ENCODE measurements at places on chromosomes 16 and 17. TPM values are rescaled to one million over a fixed set of nuclear protein-coding genes. Genes with fewer than 3 reads are reported as not detected.

DNA sequence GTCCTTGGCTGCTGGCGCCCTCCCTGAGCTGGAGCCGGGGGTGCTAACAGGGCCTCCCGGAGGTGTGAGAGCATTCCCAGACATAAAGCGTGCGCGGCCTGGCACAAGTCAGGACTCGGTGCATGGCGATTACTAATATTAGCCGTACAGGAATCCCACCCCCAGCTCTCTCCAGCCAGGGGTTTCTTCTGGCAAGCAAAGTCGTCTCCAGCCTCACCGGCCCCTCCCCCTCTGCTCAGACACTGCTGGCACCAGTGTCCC, 5.0 kb downstream of the CASKIN1 start:
- DNase-seq: no peak
- peaks cover 5% of the 10 kb centered on the region for H3K4me1 ChIP-seq
- H3K36me3 ChIP-seq: no peaks in the 10 kb centered on the region
- no peak overlapping the region for H3K27ac ChIP-seq

MEOX1 gene
- total RNA-seq: 0.65 TPM

DNA sequence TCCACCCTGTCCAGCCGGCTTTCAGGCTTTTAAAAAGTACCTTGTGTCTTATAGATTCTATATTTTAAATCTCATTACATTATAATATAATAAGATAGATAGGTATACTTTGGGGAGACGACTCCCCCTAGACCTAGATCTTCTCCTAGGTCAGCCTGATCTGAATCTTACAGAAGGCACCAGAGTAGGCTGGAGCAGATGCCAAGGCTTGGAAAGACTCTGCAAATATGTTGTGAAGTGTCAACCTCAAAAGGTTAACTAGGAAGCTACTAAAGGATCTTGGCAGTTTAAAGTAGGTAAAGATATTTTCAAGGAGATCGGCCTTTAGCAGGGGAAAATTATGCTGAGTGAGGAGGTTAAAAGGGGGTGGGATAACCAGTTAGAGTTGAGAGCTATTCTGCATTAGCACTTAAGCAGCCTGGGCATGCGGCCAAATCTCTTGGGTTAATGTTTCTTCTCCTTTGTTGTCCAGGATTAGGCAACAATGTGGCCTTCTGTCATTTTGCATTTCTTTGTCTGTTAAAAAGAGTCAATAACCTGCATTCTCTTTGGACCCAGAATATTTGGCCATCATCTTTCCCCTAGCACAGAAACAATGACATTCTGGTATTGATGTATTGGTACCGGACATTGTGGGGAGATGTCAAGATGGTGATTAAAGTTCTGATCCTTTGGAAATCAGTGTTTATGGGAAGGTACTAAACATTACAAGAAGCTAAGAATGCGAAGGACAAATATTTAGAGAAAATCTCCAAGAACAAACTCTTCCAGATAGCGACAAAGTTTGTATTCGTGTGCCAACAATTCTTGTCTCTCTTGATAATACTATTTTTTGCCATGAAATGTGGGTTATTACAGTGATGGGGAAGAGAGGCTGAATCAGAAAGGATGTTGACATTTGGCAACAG, 51.2 kb upstream of the DHX40 start:
- H3K27me3 ChIP-seq: no peaks in the 10 kb centered on the region
- no peaks in the 10 kb centered on the region for H3K4me1 ChIP-seq
- no peak overlapping the region for H3K4me3 ChIP-seq
- DNase-seq: no peak
- no peaks in the 10 kb centered on the region for H3K36me3 ChIP-seq

DNA sequence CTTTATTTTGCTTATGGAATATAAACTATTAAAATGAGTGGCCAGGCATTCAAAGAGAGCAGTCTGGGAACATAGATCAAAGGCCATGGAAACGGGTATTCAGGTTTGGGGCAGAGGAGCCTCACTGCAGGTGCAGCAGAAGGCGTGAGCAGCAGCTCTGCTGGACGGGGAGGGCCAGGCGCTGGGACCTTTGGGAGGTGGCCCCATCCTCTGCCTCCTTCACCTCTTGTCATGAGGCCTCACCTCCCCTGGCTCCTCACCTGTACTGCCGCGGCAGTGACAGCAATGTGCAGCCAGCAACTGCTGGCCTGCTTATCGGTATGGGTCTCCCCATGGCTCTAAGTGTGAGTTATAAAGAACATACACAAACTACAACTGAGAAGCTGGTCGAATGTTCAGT, 109.4 kb downstream of the CDK5R1 start:
- H3K4me1 ChIP-seq: peaks cover 4% of the 10 kb centered on the region
- no peak for DNase-seq
- no peaks in the 10 kb centered on the region for H3K36me3 ChIP-seq
- no peak overlapping the region for H3K27ac ChIP-seq
- no peak overlapping the region for H3K4me3 ChIP-seq
- H3K27me3 ChIP-seq: no peaks in the 10 kb centered on the region

GRCh38 chr17:36610474-36610873, 9.1 kb downstream of the MRM1 start:
- no peaks in the 10 kb centered on the region for H3K27me3 ChIP-seq
- H3K36me3 ChIP-seq: peaks cover 18% of the 10 kb centered on the region

GRCh38 chr17:10724546-10725195, 5.2 kb downstream of the TMEM220 start:
- no peaks in the 10 kb centered on the region for H3K36me3 ChIP-seq

DNA sequence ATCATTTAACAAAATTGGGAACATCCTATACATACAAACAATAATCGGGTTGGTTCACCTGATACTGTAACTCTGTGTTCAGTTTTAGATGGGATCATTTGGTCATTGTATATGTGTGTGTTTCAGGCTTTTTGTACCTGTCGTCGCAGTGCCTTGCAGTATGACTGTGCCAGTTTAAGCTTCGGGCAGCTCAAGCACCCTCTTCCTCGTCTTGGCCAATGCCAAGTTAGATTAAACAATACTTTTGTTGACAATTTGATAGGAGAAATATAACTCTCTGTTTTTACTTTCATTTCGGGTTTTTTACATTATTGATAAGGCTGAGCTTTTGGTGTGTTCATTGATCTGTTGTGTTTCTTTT, 37.0 kb upstream of the ARHGAP17 start:
- H3K4me1 ChIP-seq: peaks cover 60% of the 10 kb centered on the region
- no peaks in the 10 kb centered on the region for H3K27me3 ChIP-seq
- peak; percentile 33 for DNase-seq
- H3K27ac ChIP-seq: peak overlapping the region; percentile 87

GRCh38 chr16:73768786-73769203, 527.8 kb upstream of the PSMD7 start:
- no peaks in the 10 kb centered on the region for H3K4me1 ChIP-seq
- peaks cover 2% of the 10 kb centered on the region for H3K27me3 ChIP-seq
- H3K36me3 ChIP-seq: no peaks in the 10 kb centered on the region
- DNase-seq: no peak
